ENCODE measurements at places on chromosomes 7 and 10.
A peak's percentile ranks its signal among the peaks of the same experiment; 100 is the strongest.

DNA sequence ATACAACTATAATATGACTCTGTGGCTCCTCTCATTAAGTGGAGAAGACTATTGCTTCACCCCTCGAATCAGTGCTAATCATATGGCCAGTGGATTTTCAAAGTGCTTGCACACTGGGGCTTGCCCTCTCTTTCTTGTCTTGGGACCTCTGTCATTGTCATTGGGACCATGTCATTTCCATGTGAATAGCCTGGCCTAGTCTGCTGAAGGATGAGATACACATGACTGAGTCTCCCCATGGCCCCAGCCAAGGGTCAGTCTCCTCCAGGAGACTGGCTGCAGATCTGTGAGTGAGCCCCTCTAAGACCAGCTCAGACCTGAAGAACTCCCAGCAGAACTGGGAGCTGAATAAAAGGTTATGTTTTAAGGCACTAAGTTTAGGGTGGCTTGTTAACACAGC, 39.5 kb downstream of the PKD1L1 start:
- no peak for DNase-seq

- DNase-seq, result peak; percentile 18
These were observed 48.7 kb downstream of the GPR141 start for GRCh38 chr7:37732253-37732652.

GRCh38 chr7:108054537-108054936, 51.6 kb upstream of the LAMB1 start:
- DNase-seq, result no peak

DNA sequence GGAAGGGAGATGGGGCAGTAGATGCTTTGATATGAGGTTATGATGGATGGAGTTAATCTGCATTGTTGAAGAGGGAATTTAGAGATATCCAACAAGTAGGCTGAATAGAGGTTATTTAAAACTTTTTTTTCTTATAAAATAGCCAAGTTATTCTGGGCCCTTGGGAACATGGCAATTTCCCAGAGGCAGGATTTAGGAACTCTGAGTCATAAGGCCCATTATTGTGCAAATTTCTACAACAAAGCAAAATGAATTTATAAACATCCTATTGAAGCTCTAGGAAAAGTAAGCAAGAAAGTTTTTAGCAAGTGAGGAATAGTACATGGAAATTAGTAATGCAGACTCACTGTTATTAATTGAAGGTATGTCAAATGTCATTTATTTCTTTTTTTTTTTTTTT, 160.9 kb upstream of the NPY start:
- no peak for DNase-seq

- DNase-seq, result no peak
These were observed 1.4 kb upstream of the ZNF212 start for GRCh38 chr7:149238051-149238450.

- no peak for DNase-seq
These were observed 27.3 kb downstream of the ANXA11 start for GRCh38 chr10:80177781-80178636.

DNA sequence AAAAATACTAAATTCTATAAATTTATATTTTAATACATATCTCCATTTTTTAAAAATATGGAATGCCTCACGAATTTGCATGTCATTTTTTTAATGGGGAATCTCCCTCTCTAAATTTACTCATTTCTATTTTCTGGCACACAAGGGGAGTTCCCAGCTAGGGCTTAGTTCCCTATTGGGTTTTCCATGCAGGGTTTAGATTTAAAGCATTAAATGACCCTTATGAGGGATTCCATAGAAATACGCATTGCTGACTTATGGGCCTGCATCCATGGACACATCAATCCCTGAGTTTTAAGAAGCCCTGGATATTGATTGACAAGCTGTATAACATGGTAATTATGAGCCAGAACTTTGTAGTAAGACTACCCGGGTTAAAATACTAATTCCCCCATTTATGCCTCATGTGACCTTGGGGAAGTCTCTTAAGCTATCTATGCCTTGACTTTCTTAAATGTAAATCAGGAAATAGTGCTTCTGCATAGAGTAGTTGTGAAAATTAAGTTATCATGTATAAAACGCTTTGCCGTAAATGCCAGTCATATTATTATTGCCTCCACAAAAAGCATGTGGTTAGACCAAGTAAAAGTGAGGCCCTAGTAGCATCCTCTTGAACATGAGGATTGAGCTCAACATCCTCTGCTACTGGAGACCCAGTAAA, 78.8 kb upstream of the ANKRD1 start:
- DNase-seq, result no peak

GRCh38 chr10:62491597-62491996, 117.4 kb downstream of the ZNF365 start:
- no peak for DNase-seq

- DNase-seq, result no peak
These were observed 157.4 kb upstream of the TCF7L2 start for GRCh38 chr10:112792487-112793201.

DNA sequence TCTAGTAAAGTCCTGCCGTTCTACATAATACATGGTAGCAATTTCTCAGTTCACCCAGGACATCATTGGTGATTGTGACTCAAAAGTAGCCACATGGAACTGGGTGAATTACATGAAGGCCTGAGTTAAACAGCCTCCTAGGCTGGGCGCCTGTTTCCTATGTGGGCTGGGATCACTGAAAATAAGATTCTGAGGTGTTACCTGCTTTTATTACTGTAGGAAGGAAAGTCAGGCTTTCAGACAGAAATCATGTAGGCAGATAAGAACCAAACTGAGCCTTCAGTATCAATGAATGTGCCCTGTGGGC, 160.4 kb downstream of the CAMK1D start:
- DNase-seq, result no peak

GRCh38 chr7:91894781-91895480, 14.4 kb upstream of the MTERF1 start:
- no peak for DNase-seq

GRCh38 chr10:49325916-49326783, 27.2 kb downstream of the C10orf71 start:
- DNase-seq, result no peak

DNA sequence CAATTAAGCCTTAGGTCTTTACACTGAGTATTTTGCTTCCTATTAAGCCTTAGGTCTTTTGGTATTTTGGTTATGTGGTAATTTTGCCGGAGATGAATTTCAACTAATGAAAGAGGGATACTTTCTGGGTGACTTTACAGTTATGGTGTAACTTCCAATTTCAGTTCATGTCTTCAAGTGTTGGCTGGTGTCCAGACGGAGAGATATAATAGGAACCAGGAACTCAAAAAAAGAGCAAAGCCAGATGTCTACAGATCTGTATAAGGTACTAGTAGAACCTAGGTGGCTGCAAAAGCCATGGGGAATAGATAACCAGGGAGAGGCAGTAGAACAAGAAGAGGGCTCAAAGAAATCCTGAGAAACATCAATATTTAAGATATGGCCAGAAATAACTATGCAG, 12.3 kb downstream of the ERCC6 start:
- DNase-seq, result no peak

- DNase-seq, result no peak
These were observed 12.1 kb downstream of the OR9A4 start for GRCh38 chr7:141928146-141928844.

- DNase-seq, result no peak
These were observed 33.9 kb upstream of the PROSER2 start for GRCh38 chr10:11789306-11789705.

- DNase-seq, result no peak
These were observed 15.6 kb downstream of the MBL2 start for GRCh38 chr10:52756966-52757365.

- no peak for DNase-seq
These were observed 109.4 kb downstream of the PPP1R17 start for GRCh38 chr7:31796375-31796774.

GRCh38 chr10:126839094-126839761, 66.0 kb upstream of the DOCK1 start:
- DNase-seq, result no peak

DNA sequence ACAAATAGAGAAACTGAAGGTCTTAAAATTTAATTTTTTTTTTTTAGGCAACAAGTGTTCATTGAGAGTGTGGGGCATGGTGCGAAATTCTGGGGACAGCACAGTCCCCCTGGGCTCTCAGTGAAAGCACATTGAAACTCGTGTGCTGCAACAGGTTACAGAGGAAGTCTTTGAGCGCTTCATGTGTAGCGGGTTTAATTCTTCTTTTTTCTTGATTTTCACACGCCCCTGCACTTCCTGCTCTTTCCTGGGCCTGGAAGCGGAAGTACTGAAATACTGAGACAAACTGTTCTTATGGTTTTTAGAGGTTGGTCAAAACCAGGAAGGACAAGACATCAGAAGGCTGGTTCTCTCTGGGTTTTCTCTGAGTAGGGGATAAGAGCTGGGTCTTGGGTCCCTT, 203.5 kb downstream of the PTEN start:
- DNase-seq, result no peak

DNA sequence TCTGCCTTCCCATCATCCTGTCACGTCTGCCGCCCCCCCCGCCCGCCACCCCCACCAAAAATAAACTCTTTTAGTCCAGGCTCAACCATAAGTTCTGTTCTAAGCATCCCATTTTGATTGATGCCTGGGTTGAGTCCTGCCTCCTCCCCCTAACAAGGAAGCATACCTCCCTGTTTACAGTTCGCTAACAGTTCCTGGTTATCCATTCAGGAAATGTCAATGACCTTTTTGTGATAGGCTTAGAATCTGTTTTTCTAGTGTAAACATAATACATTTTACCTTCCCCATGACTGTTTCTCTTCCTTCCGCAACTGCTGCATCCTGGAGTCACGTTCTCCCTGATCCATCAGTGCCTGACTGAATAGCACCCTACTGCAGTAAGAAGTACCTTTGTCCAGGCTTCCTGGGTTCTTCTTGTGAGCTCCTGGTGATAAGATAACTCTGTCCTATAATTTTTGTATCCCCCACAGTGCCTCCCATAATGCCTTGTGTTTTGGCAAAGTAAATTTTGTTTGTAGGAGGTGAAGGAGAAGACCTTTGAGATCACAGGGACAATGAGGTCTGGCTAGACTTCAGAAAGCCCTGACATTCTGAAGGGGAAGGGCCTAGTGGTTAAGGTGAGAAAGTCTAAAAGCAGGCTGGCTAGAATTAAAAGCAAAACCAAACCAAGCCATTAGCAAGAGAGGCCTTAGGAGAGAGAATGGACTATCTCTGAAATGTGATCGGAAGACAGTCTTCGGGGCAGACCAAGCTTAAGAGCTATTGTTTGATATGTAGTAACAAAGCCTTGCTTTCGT, 7.3 kb downstream of the AGFG2 start:
- DNase-seq, result no peak

GRCh38 chr10:51090190-51090589, 15.9 kb downstream of the PRKG1 start:
- no peak for DNase-seq

GRCh38 chr7:158165711-158166110, 421.9 kb downstream of the PTPRN2 start:
- DNase-seq, result no peak

DNA sequence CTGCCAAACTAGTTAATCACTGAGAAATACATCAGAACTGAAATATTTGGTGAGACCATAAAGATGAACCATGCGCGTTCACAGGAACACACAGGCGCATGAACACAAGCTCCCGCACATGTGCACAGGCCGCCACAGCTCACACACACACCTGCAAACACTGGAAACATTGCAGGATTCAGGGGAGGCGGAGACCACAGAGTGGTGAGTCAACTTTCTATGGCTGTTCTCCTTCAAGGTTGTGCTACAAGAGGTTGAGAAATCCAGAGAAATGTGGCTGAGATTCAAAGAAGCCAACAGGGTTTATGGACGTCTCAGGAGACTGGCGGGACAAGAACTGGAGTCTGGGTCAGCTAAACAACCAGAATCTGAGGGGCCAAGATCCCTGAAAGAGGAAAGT, 17.8 kb downstream of the ESYT2 start:
- DNase-seq, result peak; percentile 69

GRCh38 chr10:125273023-125273422, 112.7 kb upstream of the CTBP2 start:
- DNase-seq, result no peak

DNA sequence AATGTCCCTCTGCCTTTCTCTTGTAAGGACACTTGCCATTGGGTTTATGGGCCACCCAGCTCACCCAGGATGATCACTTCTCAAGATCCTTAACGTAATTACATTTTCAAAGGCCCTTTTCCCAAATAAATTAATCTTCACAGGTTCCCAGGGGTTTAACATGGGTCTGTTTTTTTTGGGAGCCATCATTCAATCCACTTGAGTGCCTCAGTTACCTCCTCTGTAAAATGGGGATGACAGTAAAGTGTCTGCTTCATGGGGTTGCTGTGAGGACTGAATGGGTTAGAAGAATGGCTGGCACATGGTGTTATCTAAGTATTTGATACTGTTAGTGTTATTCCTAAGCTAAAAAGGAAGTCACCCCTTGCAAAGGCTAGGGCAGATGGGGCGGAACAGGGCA, 7.4 kb downstream of the C10orf105 start:
- no peak for DNase-seq
